ENCODE measurements at places on chromosomes 5 and 9.

DNA sequence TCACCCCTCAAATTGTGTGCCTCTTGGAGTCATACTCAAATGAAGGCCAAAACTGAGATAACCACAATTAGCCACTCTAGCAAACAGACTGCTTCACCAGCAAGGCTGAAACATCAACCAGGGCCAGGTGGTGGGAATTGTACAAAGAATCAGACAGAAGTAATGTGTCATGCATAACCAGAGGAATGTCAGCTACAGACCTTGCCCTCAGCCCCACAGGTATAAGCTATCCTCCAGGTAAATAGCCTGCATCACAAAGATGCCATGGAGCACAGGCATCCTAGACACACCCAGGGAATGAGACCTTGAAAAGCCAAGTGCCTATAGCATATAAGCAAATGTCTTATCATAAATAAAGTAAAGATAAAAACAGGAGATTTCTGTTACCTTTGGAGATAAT lies 242.7 kb downstream of the CETN3 start:
- DNase-seq, result no peak

- DNase-seq, result no peak
Measured at GRCh38 chr5:55347786-55348185, 40.0 kb downstream of the MTREX start.

GRCh38 chr9:40928803-40929487 lies 199.5 kb downstream of the FOXD4L6 start:
- DNase-seq, result no peak

DNA sequence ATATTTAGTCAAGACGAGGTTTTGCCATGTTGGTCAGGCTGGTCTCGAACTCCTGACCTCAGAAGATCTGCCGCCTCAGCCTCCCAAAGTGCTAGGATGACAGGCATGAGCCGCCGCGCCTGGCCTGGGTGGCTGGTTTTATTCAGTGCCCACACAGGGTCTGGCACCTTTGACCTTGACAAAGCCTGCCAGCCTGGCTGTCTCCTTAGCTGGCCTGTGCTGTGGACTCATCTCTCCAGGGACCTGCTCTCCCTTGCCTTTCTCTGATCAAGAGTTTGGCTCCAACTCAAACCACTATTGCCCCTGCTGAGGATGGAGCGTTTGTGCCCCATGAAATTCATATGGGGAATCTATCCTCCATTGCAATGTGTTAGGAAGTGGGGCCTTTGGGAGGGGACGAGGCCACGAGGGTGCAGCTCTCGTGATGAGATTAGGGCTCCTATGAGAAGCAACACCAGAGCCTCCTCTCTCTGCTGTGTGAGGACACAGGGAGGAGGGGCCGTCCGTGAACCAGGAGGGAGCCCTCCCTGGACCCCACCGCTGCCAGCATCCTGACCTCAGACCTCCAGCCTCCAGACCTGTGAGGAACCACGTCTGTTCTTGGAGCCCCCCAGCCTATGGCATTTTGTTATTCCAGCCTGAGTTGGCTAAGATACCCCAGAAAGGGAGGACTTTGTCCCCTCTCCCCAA lies 45.0 kb downstream of the MRPL36 start:
- DNase-seq, result no peak

- DNase-seq, result no peak
Measured at GRCh38 chr9:89748021-89748670, 143.3 kb downstream of the GADD45G start.

DNA sequence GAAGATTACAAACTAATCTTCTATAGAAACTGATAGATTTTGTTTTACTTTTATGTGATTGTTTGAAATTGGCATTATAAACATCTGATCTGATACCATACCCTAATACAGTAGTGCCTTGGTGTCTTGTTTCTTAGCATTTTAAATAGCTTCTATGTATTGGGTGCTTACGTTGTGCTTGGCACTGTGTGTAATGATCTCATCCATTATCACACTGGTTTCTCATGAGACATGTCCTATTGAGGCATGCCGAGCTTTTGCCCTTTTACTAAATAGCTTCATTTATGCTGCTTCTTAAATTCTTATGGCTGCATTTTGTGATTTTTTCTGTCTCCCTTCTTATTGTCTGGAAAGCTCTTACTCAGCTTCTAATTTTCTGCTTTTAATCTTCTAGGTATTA lies 48.2 kb upstream of the TLR4 start:
- DNase-seq, result no peak

- no peak for DNase-seq
Measured at GRCh38 chr5:174895360-174895759, 171.0 kb downstream of the MSX2 start.

GRCh38 chr9:111037708-111038330 lies 451 bp downstream of the LPAR1 start:
- DNase-seq, result no peak

GRCh38 chr5:107977550-107978071 lies 306.9 kb upstream of the EFNA5 start:
- DNase-seq, result no peak

DNA sequence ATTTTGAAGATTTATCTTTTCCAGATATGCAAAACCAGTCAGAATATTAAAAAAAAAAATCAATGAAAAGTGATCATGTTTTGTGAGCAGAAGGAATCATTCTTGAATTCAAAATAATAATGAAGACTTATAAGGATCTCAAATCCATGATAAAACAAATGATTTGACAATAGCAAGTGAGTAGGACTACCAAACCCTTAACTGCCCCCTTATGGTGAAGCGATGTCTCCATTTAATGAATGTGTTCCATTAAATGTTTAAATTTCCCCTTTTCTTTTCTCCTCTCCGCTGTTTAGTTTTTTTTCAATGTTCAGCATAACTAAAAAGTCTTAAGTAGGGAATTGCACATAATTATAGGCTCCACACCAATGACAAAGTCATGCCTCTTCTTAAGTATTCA lies 12.2 kb upstream of the MARCHF3 start:
- DNase-seq, result no peak

All from left renal cortex interstitium (tissue), 4 donors.